ENCODE measurements at places on chromosomes 3 and 15.

GRCh38 chr3:69855436-69856162 is 116.3 kb downstream of the MITF start:
- DNase-seq = no peak

GRCh38 chr15:64460724-64461720 is 644 bp downstream of the ZNF609 start:
- DNase-seq = peak; percentile 71

GRCh38 chr3:99803297-99803696 is 14.4 kb upstream of the CMSS1 start:
- DNase-seq = no peak

GRCh38 chr3:1848935-1849334 is 249.7 kb upstream of the CNTN4 start:
- DNase-seq = no peak

DNA sequence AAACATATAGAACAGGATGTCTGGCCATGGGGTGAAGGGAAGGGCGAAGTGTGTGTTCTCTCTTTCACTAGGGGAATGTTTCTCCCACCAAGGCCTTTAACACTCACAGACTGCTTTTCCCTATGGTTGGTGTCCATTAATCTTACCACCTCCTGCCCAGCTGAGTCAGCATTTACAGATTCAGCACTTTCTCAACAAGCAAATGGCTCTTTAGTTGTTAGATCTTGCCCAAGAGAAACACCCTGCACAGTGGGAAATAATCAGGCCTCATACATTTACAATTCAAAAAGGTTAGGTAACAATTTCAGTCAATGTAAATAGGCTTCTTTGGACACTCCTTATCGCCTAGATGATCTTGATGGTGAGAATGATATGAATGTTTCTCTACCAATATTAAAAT is 418.2 kb downstream of the EPHA3 start:
- no peak for DNase-seq

DNA sequence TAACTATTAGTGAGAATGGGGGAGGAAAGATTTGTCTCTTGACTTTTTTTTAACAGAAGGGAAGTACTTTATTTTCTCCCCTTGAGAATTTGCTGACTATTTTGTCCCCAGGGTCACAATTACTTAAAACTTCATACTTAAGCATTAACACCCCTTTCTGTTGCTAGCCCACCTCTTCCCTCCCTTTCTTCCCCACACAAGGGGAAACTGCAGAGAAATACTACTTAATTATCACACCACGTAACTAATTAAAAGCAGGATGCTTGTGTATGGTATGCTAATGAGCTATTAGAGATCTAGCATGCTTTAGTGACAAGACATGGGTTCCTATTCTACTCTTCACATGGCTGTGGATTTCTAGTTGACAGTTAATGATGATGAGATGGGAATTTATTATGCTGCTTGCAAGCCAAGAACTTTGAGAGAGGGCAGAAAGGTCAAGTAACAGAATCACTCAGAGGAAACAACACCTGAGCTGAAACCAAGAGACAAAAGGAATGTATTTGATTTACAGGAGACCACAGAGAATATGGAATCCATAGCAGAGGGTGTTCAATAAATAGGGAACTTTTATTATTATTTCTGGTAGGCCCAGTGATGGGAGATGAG is 179.2 kb downstream of the LSAMP start:
- DNase-seq = no peak

DNA sequence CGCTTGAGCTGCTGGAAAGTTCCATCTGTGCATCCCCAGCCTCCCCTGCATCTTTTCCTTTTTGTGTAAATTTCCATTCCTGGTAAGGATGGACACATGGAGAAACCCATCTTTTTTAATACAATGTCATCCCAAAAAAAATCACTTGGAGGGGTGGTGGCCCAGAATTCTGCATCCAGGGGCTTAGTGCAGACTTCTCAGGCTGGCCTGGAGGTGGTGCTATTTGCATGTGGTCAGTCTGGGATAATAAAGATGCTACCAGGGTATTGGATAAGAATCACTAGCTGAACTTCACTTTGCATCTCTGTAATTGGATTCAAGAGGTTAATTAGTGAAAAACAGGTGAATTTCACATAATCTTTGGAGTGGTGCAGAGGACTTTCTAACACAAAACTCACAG is 1.8 kb upstream of the ZSCAN2 start:
- DNase-seq = peak; percentile 24

DNA sequence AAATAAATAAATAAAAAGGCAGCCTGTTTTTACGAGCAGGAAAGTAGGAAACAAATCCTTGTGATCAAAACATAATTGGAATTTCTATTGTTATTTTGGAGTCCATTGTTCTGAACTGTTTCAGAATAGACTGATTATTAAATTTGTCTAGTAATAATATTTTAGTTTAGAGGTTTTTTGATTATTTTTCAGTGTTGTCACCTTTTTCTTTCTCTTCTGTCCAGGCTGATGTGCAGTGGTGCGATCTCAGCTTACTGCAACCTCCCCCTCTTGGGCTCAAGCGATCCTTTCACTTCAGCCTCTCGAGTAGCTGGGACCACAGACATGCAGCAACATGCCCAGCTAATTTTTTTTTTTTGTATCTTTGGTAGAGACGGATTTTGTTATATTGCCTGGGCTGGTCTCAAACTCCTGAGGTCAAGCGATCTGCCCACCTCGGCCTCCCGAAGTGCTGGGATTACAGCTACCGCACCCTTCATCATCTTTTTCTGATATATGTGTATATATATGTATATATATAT is 38.0 kb downstream of the KAT2B start:
- DNase-seq = no peak

- no peak for DNase-seq
Observed at GRCh38 chr3:194023501-194024280, 112.3 kb upstream of the HES1 start.
